ENCODE measurements at places on chromosomes 5 and 9.

- DNase-seq: no peak
These were observed 12.6 kb upstream of the GRAMD2B start for GRCh38 chr5:126410623-126411022.

DNA sequence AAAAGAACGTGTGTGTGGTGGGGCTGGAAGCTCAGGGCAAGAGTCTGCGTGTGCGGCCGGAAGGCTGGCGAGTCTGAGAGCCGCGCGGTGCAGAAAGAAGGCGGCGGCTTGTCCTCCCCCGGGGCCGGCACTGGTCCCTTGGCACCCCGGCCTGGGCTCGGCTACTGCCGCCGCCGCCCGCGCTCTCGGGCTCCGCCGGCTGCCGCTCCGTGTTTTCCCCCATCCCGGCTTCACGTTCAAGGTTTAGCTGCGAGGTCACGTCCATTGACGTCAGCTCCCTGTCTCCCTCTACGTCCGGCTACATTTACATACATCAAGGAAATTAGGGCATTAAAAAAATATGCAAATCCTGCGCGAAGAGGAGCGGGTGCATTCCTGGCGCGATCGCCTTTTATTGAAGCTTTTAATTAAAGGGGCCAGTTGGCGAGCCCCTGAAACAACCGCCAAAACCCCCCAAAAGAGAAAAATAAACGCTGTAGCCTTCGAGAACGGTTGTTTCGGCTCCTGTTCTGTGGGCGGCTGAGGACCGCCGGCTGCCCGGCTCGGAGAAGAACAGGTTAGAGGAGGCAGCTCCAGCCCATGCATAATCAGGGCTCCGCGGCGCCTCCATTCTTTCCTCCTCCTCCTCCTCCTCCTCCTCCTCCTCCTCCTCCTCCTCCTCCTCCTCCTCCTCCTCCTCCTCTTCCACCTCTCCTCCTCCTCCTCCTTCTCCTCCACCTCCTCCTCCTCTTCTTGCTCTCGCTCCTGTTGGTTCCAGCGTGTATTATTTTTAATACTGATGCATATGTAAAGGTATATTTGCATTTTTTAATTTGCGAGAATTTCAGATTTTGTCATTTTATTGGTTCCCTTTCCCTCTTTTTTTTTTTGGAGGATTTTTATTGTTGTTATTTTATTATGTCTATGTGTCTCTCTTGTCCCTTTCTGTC is 207.0 kb downstream of the MEF2C start:
- no peak for DNase-seq

- no peak for DNase-seq
These were observed 402.3 kb upstream of the ADAMTS16 start for GRCh38 chr5:4737868-4738267.

DNA sequence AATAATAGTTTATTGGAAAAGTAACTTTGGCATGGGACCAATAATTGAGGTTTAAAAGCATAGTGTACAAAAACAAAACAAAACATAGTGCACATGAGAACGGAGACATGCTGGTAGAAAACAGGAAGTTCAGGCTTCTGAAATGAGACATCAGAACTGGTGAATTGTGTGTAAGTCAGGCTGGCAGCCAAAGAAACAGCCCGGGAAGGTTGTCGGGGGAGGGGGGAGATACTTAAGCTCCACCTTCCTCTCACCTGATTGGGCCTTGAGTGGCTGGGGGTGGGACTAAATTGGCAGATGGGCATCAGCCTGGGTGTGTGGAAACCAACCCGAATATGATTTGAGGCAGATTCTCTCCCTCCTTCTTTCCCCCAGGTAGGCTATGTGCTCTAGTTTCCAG is 256.3 kb downstream of the SMARCA2 start:
- no peak for DNase-seq

- no peak for DNase-seq
These were observed 29.8 kb downstream of the FUBP3 start for GRCh38 chr9:130609163-130609562.

DNA sequence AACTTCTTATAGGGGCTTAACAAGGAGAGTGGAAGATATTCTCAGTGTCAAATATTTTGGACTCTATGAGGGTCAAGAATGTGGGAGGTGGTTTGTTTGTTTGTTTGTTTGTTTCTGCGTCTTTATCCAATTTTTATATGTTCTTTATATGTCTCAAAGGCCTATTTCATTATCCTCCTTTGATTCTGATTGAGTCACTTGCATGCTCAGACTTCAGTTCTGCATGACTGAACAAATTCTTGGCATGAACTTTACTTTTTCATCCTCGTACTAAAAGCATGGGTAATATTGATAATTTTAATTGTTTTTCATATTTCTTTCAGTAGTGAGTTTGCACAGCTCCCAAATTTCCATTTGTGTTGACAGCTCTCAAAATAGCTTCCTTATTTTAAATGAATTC is 19.2 kb upstream of the ERBIN start:
- DNase-seq: no peak

GRCh38 chr9:21027295-21027694 is 4.1 kb downstream of the HACD4 start:
- no peak for DNase-seq

- DNase-seq: no peak
These were observed 159.2 kb downstream of the CDC42SE2 start for GRCh38 chr5:131423056-131423455.

- DNase-seq: no peak
These were observed 41.9 kb upstream of the CTSL start for GRCh38 chr9:87683751-87684626.

- DNase-seq: no peak
These were observed 16.8 kb downstream of the SEMA5A start for GRCh38 chr5:9529041-9529480.

Data from stimulated activated CD4-positive, alpha-beta T cell treated with anti-CD3 and anti-CD28 coated beads, Interleukin-4, amount 100 ng/mL, for 24 hours (primary cell).